Lung (tissue), 17 donors: ENCODE measurements at places on chromosomes 1 and 21.

DNA sequence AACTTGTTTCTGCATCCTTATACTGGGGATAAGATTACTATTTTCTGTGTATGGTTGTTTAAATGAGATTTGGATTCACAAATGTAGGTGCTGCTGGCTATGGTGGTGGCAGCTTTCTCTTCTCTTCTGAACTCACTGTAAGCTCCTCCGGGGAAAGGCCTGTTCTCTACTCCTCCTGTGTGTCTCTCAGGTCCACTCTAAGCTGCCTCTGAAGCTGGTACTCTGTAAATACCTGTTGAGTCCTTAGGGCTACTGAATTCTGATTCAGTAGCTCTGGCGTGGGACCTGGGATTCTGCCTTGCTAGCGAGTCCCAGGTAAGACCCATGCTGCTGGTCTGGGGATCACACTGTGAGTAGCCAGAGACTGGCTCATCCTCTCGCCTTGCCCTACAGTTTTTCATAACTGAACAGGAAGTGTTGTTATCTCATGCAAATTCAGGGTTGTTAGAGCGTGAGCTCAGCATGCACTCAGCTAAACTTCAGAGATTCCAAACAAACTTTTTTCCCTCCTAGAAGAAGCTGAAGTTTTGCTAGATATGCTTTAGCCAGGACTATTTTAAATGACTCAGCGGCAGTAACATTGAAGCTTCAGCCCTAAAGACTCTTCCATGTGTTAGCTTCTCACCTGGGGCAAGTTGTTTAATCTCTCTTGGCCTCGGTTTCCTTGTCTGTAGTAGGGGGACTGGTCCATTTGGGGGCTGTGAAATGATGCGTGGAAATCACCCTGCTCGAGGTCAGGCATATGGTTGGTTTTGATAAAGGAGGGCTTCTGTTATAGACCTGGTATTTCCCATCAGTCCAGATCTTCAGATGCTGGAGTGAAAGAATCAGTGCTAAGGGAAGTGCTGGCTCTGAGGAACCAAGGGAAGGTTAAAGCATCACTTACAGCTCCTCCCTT, 271.5 kb upstream of the TMEM51 start:
- peak; percentile 22 for DNase-seq

DNA sequence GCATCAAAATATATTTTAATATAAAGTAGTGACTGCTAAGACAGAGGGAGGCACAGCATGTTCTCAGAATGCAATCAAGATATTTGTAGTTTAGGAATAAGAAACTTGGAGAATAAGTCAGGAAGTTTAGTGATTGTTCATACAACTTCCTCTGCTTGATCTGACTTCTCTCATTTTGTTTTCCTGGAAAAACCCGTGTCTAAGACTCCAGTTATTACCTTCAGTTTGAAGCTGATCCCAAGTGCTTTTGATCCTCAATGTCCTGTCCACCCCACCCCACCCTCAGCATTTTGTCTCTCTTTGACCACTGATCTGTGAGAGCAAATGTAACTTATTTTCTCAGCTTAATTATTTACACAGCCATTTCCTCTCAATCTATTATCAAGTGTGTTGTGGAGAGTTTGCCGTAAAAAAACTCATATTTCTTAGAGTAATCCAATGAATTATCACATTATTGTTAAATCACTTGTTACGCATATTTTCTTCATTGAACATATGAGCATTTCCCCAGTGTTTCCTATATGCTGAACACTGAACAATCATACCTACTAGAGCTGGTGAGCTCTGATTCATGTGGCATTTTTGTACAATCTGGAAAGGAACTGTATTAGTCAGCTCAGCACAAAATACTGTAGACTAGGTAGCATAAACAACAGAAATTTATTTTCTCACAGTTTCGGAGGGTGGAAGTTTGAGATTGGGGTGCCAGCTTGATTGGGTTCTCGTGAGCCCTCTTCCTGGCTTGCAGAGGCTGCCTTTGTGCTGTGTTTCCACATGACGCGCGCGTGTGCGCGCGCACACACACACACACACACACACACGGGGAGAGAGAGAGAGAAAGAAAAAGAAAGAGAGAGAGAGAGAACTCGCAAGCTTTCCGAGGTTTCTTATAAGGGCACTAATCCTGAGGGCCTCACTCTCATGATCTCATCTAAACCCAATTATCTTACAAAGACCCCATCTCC, 65.5 kb upstream of the DPYD start:
- no peak for DNase-seq

GRCh38 chr1:85358702-85359438, 82.4 kb upstream of the BCL10 start:
- no peak for DNase-seq

- no peak for DNase-seq
Measured at GRCh38 chr1:94275083-94275482, 37.7 kb upstream of the ARHGAP29 start.

GRCh38 chr1:27117733-27118439, 37.0 kb downstream of the SLC9A1 start:
- no peak for DNase-seq

DNA sequence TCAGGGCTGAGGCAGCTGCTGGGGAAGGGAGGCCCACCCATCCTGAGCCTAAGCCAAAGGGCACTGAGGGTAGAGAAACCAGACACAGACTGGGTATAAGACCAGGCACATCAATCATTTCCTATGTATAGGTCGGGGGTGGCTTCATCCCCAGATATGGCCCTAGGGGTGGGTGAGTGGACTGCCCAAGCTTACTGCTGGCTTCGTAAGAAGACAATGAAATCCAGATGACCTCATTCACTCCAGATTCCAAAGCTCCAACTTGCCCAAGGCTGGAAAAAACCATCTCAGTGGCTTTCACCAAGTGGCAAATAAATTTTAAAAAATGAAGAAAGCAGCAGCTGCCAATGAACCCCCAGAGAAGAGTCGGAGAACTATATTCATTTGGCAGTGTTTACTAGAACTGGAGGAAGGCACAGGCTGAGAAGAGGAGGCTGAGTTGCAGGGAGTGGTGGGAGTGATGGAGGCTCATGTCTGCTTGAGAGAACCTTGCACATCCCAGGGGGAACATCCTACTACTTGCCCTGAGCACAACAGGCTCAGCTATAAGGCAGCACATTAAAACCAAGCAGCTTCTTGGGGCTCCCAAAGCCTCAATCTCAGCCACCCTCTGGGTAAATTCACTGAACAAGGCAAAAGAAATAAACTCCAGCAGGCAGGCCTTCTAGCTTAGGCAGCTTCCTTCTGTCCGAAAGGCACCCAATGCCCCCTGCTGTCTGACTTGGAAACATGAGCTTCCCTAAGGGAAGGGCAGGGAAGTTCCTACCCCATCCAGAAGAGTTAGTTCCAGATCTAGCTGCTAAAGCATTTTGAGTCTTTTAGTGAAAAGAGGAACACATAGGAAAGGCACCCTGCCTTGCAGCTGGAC, 14.1 kb downstream of the PEA15 start:
- peak; percentile 78 for DNase-seq

GRCh38 chr1:156489166-156489934, 11.2 kb downstream of the MEF2D start:
- peak; percentile 49 for DNase-seq

- DNase-seq, result no peak
Measured at GRCh38 chr1:201561601-201562000, 22.7 kb downstream of the NAV1 start.

- DNase-seq, result no peak
Measured at GRCh38 chr1:202012544-202013478, 2.4 kb downstream of the ELF3 start.

- no peak for DNase-seq
Measured at GRCh38 chr1:43339584-43340232, 2.1 kb downstream of the MPL start.

DNA sequence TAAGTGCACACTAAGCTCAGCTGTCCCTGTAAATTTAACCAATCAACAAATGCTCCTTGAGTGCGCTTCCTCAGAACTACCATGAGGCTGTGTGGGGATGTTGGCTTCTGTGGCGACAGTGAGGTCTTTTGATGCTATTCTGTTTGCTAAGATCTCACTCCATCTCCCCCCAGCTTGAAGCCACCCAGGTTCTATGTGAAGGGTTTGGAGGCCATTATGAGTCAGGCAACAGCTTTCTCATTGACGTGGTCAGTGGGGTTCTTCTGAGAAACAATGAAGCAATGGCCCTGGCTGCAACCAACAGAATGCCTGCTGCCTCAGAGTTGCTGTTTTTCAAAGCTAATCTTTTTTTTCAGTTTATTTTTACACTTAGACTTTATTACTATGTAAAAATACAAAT, 205.5 kb downstream of the PTBP2 start:
- DNase-seq, result no peak

- DNase-seq, result peak; percentile 18
Measured at GRCh38 chr1:169487133-169487532, 1.4 kb upstream of the SLC19A2 start.

DNA sequence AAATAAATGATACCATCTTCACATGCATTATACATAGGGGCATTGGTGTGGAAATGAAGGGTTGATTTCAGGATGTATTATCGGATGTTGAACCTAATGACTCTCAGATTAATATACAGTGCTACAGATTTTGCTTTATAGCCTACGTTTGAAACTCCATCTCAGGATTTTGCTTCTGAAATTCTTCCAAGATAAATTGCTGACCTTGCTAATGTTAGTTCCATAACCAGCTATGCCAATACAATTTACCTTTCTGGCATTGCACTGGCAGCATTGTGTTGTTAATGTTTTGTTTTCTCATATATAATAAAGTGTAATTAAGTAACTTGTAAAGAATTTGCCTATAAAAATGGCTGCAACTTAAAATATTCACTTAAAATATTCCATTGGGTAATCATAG, 350.1 kb downstream of the CHRM3 start:
- DNase-seq, result no peak

DNA sequence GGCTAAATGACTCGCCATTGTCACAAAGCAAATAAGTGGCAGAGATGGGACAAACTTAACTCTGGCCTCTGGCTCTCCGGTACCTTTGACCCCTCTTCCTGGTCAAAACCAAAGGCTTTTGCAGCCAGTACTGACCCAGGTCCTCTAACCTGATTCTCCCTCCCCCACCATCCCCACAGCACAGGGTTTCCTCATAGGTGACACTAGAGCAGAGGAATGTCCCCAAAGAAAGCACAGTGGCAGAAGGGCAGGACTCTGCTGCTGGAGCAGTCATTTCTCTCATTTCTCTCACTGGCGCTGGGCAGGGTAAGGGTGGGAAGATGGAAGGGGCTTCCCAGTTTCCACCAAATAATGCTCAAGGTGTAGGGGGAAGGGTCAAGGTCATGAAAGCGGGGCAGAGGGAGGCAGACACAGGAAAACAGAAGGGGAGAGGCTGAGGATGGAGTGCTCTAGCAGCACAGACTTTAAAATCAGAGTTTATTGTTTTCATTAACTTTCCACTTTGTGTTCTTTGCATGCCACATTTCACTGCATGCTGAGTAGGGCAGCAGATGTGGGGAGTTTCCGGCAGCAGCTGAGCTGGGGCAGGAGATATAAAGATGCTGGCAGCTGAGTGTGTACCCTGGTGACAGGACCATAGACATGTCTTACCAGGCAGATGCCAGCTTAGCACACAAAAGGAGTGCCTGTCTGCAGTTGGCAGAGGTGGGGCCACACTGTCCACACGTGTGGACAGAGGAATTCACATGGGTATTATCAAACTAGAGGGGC, 80.5 kb downstream of the FAM78B start:
- no peak for DNase-seq

DNA sequence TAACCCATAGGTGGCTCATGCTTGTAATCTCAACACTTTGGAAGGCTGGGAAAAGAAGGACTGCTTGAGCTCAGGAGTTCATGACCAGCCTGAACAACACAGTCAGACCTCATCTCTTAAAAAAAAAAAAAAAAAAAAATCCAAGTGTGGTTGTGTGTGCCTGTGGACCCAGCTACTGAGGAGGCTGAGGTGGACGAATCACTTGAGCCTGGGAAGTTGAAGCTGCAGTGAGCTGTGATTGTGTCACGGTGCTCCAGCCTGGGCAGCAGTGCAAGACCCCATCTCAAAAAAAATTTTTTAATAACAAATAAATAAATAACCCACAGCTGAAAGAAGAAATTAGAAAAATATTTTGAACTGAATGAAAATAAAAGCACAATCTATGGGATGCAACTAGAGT, 13.8 kb downstream of the INTS7 start:
- no peak for DNase-seq

DNA sequence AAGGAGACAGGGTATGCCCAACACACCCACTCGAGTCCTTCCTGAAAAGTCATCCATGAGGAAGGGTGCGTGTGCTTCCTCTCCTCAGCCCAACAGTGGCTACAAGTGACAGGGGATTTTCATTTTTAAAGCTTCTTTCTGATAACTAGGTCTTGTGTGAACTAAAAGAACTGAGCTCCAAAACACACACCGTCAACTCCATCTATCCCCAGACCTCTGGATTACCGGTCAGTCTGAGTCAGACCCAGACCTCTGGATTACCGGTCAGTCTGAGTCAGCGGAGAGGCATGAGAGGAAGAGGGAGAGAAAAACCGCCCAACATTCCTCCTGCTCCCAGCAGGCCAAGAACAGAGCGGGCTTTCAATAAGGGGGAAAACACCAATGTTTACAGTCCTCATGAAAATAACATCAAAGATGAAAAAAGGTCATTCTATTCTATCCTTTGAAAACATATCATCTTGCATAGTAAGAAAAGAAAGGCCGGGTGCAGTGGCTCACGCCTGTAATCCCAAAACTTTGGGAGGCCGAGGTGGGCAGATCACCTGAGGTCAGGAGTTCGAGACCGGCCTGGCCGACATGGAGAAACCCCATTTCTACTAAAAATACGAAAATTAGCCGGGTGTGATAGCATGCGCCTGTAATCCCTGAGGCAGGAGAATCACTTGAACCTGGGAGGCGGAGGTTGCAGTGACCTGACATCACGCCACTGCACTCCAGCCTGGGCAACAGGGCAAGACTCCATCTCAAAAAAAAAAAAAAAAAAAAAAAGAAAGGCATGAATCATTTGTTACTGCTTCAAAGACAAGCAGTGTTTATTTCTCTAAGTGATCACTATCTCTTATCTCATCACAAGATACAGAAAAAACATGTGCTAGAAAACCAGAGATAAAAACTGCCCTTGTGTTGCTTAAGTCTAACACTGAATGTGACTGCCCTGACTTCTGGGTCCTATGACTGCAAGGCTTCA, 3.4 kb downstream of the PTTG1IP start:
- peak; percentile 26 for DNase-seq

DNA sequence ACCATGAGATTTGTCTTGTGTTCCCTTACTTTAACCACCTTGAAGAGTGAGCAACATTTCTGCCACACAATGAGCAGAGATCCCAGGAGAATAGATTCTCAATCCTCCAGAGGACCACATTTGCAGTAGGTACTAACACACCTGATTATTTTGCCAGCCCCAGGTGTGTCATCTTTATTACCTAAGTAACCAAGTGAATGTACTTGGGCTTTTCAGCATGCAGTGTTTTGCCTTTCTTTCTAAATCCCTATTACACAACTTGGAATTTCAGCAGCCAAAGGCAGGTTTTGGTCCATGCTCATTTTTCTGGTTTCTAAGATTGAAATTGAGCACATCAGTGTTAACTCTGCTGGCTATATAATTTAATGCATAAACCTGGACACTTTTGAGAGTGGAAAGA, 43.2 kb upstream of the ST6GALNAC5 start:
- DNase-seq, result no peak
